GM10248 (cell line): ENCODE measurements at places on chromosomes 12 and 14.

GRCh38 chr12:104641862-104642261 is 185.1 kb downstream of the CHST11 start:
- peak; percentile 80 for DNase-seq

- DNase-seq: no peak
These were observed 19.1 kb downstream of the PGAM5 start for GRCh38 chr12:132729541-132730320.

DNA sequence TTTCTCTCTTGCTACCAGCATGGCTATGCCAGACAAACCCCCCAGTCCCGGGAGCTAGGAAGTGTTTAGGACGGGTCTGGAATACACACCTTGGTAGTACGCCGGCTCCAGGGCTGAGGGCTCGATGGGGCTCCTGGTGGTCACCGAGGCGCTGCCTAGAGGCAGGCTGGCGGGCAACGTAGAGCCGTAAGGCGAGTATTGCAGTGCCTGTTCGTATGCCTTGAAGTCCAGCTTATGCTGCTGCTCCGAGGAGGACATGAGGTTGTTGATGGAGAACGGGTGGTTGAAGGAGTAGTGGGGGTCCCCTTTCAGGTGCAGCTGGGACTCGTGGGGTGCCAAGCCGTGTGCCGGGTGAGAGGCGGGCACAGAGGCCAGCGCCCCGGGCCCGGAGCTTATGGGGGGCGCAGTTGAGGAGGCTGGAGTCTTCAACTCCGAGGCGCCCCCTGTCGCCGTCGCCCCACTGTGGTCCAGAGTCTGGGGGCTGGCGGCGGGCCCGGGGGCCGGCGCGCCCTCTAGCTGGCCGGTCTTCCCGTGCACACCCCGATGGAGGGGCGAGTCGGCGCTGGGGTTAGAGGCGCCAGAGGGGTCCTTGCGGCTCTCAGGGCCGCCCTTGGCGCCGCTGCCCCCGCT is 3.6 kb downstream of the FOXA1 start:
- no peak for DNase-seq

DNA sequence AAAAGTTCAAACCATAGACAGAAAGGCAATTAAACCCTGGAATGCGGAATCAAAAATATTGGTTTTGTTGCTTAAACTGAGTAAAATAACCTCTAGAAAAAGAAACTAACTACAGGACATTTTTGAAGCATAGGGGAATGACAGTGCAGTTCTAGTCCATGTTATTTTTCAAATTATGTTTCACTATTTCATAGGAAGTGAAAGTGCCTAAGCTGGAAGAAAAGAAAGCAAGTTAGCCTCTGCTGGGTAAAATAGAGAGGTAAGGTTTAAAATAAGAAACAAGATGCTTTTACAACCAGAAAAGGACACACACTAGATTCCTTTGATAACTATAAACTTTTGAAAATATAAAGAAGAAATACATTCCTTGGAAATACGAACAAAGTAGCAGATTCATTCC is 1.1 kb downstream of the CLECL1 start:
- no peak for DNase-seq

GRCh38 chr14:103629503-103630121 is 601 bp downstream of the KLC1 start:
- peak; percentile 71 for DNase-seq

DNA sequence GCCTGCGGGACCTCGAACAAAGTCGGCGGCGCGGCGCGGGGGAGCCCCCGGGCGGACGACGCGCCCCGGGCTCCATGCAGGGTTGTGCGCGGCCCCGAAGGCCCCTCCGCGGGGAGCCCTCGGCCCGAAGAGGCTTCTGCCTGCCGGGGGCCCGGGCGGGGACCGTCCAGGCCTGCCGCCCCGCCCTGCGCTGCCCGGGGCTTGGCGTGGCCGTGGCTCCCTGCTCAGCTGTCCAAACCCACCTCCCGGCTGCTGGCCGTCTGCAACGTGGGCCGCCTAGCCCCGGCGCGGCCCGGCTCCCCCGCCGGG is 670 bp downstream of the DYRK2 start:
- DNase-seq: peak; percentile 52

DNA sequence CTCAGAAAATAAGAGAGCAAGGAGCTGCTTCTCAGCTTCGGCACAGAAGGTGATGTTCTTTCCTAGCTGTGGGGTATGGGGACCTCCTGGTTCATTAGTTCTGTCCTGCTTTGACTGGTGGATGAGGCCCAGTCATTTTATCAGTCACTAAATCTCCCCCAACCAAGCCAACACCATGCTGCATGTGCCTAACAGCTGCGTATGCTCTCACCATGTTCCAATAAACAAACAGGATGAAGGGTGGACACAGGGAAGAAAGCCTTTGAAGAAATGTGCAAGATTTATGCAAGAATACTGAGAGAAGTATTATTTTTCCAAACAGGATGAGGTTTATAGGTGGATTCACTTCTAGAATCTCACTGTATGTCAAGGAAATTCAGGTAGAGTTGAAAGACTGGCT is 156.2 kb downstream of the TMEM132C start:
- DNase-seq: no peak

DNA sequence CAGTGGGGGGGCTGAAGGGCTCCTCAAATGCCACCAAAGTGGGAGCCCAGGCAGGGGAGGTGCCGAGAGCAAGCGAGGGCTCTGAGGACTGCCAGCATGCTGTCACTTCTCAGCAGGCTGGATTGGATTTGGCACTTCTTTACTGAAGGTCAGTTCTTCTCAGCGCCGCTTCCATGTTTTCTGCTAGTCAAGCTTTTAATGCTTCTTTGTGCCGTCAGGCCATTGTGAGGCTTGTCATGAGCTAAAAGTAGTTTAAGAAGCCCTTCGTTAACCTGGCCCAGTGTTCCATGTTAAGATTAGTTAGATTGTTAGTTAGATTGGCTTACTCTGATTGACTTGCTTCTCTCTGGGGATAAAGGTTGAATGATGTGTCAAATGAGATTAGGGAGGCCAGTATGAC is 13.4 kb downstream of the GABARAPL1 start:
- DNase-seq: no peak

GRCh38 chr14:84483072-84483420 is 1046.9 kb upstream of the FLRT2 start:
- no peak for DNase-seq

DNA sequence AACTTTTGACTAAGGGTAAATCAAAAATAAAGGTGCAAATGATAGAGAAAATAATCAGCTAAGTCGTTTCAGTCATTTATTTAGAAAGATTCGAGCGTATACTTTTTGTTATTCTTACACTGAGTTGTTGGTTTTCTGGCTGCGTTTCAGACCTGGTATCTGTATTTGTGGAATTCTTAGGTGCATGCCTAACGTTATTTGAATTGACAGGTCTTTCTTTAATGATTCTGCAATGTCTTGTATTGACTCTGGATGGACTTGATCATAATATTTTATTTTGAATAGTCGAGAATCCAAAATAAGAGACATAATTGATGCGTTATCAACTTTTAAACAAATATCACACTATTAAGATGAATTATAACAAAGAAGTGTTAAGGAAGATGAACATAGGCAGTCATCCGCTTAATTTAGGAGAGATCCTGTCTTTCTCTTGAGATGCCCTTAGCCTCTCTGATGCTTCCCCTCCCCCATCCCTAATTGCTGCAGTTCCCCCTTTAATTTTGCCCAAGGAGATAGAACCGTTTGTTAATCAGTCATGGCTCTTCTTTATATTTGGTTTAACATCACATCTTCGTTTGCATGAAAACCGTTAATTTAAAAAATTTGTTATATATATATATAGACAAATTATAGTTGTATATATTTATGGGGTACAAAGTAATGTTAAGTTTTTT is 1.8 kb downstream of the ALX1 start:
- no peak for DNase-seq

- no peak for DNase-seq
These were observed 918.0 kb downstream of the AACS start for GRCh38 chr12:125983094-125983783.

- DNase-seq: no peak
These were observed 178.5 kb downstream of the DAD1 start for GRCh38 chr14:22410497-22410896.

GRCh38 chr14:35400648-35401421 is 3.7 kb downstream of the NFKBIA start:
- no peak for DNase-seq

GRCh38 chr12:114481200-114481535 is 75.2 kb upstream of the TBX5 start:
- no peak for DNase-seq

DNA sequence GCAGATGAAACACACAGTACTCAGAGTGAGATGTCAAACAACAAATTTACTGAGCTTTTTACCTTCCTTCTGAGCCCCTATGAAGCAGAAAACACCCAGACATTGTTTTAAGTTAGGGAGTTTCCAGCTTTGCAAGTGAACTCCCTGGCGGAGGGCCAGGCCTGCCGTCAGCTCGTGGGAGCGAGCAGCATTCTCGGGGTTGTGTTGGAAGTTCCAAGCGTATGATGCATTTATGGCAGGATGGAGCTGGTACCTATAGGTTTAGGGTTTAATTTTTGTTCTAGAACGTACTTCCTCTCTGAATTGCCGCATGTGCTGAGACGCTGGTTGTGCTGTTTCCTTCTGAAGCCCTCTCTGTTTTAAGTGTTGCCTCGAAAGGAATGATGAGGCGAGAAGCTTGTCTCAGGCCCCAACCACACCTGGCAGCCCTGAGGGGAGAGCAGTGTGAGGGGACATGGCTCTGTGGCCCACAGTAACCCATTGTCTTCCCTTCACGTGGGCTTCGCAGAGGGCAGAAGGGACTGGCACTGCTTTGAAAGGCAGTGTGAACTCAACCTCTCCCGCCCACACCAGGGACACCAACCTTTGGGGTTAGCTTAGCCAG is 76.6 kb downstream of the SSPN start:
- DNase-seq: no peak
